ENCODE measurements at places on chromosomes 7 and 10. TPM values are rescaled to one million over a fixed set of nuclear protein-coding genes. Genes with fewer than 3 reads are reported as not detected.

- no peak for DNase-seq
These were observed 82.8 kb upstream of the GNA12 start for GRCh38 chr7:2926896-2927405.

DNA sequence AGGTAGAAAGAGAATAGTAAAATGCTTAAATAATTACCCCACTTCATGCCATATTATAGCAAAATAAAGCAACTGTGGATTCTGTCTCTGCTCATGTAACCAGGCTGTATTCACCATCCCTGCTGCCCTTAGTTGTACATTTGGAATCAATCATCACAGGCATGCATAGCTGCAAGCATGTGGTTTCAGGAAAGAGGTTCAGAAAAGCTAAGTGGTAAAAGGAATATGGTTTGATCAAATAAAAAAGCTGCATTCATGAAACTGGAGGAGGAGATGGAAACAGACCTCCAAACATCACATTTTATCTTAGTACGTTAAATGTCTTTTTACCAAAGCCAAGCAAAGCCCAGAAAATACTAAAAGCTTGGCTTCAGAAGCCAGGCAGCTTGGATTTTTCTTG, 81.3 kb downstream of the ADAM22 start:
- no peak for DNase-seq

GRCh38 chr7:113917840-113918239, 969 bp downstream of the PPP1R3A start:
- DNase-seq, result no peak

GRCh38 chr10:71277914-71278665, 41.0 kb upstream of the SLC29A3 start:
- DNase-seq, result no peak

DNA sequence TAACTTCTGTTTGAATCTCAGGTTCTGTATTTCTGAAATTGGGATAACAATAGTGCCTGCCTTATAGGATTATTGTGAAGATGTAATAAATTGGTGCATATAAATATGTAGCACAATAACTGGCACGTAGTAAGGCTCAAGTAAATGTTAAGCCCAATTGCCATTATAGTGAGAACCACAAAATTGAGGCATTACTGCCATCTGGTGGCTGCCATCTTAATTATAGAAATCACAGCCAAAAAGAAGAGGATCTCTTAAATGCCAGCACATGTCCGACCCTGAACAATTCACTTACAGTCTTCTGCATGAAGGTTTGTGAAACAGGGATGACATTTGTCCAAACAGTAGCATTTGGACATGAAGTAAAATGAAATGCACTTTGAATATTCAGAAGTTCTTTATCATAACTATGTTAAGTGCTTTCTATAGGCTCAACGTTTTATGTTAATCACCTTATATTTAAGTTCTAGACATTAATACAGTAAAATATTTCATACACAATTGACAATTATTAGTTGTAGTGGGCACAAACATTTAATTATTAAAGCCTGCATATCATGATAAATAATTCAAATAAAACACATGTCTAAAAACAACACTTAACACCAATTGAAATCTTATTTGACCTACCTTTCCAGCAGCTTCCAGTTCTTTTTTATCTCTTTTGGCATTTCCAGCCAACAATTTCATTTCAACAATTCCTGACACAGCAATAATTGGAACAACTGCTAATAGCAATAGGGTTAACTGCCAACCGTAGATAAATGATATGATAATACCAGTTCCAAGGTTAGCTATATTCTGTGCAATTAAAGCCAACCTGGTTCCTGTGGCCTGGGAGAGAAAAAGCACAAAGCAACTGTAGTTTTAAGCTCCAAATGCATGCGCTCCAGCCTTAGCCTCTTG, 58.5 kb downstream of the ABCB4 start:
- DNase-seq, result peak; percentile 53

GRCh38 chr10:92290076-92290836, 622 bp downstream of the CPEB3 start:
- DNase-seq, result no peak

DNA sequence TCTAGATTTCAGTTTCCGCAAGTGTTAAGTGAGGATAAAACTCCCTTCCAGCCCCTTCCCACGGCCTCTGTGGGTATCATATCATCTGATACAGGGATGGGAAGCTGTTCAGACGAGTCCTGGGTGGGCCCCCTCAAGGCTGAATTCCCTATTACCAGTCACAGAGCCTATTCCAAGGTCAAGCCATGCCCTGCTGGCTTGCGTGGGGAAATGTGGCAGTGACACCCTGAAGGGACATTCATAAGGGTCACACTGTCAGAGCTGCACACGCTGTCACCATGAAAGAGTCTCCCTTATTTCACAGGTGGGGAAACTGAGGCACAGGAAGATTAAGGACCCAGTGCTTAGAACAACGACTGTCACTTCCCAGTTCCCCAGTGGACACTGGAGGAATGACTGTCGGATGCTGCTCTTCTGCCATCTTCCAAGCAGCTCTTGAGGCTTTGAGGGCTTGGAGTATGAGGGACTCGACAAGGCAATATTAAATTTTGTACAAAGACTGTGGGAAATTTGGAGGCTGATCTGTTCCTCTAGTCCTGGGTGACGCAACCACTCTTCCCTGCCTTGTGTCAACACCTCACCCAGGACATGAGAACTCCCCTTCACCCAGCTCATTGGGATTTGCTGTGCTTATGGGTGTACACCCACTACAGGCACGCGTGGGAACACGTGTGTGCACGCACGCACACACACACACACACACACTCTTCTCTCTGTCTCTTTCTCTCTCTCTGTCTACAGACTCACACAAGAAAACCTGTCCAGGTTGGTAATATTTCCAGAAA, 386.0 kb downstream of the RPS24 start:
- DNase-seq, result no peak

DNA sequence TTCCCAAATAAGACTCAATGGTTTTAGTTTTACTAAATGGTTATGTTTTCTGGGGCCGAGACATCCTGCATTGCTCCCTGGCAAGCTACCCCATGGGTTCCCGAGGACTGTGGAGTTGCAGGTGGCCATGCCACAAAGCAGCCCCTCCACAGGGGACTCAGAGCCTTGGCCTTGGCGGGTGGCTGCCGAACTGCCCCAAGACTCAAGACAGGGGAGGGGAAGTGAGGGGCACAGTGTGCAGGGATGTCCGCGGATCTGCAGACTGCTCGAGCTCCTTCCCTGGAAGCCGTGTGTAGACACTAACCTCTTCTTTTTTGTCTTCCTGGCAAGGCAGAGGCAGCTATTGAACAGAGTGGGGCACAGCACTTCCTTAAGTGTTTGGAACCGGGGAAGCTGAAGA, 154.6 kb downstream of the EBF3 start:
- no peak for DNase-seq

GRCh38 chr7:2635810-2636701, 4.3 kb downstream of the TTYH3 start:
- peak; percentile 88 for DNase-seq

GRCh38 chr7:133853706-133854276, 273.3 kb upstream of the LRGUK start:
- DNase-seq, result no peak

- no peak for DNase-seq
These were observed 25.4 kb upstream of the MRC1 start for GRCh38 chr10:17783751-17784150.

- DNase-seq, result no peak
These were observed 15.5 kb downstream of the SVIL start for GRCh38 chr10:29619241-29619669.

DNA sequence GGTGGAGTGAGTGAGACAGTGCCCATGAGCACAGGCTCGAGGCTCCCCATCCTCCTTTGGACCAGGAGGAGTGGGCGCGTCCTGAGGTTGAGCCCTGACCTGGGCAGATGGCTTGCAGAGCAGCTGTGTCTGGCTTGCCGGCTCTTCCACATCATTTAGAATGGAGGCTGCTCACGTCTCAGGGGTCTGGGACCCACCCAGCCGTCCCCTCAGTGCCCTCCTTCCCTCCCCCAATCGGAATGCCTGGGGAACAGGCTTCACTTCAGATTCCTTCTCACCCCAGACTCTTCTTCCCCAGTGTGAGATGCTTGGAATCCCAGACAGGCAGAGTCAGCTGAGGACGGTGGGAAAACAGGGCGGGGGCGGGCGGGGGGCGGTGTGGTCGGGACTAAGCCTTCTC, 968.6 kb upstream of the ZNF722 start:
- no peak for DNase-seq

- DNase-seq, result no peak
These were observed 44.9 kb downstream of the JCAD start for GRCh38 chr10:30014511-30014910.

DNA sequence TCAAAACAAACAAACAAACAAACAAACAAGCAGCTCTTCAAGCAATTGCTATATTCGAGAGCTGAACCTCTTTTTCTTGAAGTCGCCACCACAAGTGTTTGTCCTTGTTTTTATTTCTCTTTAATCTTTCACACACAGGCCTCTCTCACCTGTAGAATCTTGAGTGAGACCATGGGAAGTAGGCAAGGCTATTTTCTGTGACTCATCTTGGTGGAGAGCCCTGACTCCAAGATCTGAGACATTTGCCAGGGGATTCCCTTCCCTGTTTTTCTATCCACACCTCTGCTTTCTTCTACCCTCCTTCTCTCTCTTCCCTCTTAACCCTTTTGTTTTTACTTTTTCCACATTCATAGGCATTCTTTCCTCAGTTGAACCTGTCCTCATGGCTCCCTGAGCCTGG, 8.0 kb upstream of the TAS2R60 start:
- no peak for DNase-seq

- no peak for DNase-seq
These were observed 182.4 kb downstream of the DOCK4 start for GRCh38 chr7:112023786-112024185.

DNA sequence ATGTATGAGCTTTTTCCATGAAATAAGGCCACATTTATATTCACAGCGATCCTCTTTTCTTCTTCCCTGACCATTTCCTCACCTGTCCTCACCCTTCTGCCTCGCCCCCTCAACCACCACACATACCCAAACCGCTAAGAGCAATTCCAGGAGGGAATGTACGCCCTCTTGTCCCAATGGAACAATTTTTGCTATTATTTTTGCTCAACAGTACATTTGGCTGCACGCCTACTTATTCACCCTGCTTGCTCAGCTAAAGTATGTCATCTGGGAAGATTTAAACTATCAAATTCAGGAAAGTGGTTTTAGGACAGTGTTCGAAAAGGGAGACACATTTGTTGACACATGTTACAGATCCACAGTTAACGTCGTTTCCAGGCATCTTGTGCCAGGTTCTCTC, 252.7 kb downstream of the NEBL start:
- DNase-seq, result no peak

GRCh38 chr10:3942937-3943489, 158.0 kb upstream of the KLF6 start:
- no peak for DNase-seq

DNA sequence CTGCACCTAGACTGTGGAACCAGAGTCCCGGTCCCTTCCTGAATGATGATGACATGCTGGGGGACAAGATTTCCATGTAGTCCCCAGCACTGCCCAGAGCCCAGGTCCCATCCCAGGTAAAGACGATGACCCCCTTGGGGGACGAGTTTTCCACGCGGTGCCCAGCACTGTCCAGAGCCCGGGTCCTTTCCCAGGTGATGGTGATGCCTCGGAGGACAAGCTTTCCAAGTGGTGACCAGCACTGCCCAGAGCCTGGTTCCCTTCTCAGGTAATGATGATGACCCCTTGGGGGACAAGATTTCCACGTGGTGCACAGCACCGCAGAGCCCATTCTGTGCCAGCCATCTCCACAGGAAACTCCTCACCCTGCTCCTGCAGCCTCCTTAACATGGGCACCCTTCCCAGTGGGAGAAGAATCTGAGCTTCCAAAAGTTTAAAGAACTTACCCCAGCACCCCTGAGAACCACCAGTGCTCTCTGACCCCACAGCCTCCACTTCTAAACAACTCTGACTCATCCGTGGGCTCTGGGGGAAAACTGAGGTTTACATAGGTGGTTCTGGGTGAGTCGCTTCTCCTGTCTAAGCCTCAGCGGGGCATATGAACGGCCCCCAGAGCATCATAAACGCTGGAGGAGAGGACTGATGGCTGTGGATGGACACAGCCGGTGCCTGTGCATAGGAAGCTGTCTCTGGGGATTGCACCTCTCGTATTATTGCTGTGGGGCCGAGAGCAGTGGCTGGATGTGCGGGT, 233.2 kb downstream of the TCERG1L start:
- DNase-seq, result no peak

DNA sequence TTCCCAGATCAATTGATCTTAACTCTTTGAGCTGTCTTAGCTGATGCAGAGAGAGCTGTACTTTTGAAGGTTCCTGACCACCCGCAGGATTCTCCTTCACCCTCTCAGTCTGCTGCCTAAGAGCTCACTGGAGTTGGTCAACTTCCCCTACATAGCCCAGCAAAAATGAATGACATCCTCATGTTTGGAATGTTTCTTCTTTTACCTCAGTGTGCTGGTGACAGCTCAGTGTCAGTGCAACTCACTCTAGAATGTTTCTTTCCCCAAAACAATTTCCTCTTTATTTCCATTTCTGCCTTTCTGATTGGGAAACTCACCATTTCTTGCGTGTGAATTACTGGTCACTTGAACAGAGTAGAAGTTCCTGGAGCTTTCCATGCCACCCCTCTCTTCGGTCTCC, 48.7 kb downstream of the LSMEM1 start:
- no peak for DNase-seq

GRCh38 chr10:110600487-110601101, 33.1 kb downstream of the SMC3 start:
- no peak for DNase-seq

DNA sequence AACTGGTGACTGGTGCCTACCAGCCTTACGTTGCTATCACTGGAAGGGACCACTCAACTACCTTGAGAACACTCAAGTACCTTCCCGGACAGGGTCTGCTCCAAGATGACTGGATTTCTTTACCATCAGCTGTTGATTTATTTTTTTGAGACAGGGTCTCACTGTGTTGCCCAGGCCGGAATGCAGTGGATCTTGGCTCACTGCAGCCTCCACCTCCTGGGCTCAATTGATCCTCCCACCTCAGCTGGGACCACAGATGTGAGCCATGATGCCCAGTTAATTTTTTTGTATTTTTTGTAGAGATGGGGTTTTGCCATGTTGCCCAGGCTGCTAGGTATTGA, 45.2 kb upstream of the DLG5 start:
- DNase-seq, result no peak

- no peak for DNase-seq
These were observed 29.8 kb upstream of the MSMB start for GRCh38 chr10:46075869-46076268.

Gene HOXA9
- not detected for total RNA-seq

Gene ABCC2
- total RNA-seq, result 0.89 TPM

Gene SEMA3C
- 41.9 TPM for total RNA-seq

Gene PROSER2
- total RNA-seq, result 1.5 TPM

Gene GNAT3
- not detected for total RNA-seq

Gene TCF7L2
- 17.4 TPM for total RNA-seq

Gene GPR146
- 19.7 TPM for total RNA-seq

Gene ABCB4
- total RNA-seq, result 6.9 TPM

Gene ACHE
- total RNA-seq, result 32.5 TPM

Gene CYP2C8
- total RNA-seq, result not detected

Gene HOXA5
- not detected for total RNA-seq

Gene COBL
- 53.3 TPM for total RNA-seq

Gene NAT16
- total RNA-seq, result not detected
